ENCODE measurements at places on chromosomes 11 and 22.

DNA sequence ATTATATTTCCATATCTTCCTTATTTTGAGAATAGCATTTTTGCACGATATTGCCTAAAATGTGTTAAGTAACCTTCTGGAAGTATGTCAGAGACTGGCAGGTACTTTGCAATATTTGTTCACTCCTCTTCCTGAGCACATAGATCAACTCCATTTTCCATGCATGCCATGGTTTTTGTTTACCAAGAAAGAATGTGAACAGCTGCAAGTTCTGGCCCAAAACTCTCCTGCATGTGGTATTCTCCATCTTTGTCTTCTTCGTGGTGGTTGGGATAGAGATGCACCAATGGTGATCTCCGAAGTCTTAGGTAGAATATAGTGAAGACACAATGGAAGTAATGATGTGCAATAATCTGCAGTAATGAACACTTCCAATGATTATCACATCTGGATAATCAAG lies 2241.0 kb upstream of the RAG2 start:
- DNase-seq: no peak

DNA sequence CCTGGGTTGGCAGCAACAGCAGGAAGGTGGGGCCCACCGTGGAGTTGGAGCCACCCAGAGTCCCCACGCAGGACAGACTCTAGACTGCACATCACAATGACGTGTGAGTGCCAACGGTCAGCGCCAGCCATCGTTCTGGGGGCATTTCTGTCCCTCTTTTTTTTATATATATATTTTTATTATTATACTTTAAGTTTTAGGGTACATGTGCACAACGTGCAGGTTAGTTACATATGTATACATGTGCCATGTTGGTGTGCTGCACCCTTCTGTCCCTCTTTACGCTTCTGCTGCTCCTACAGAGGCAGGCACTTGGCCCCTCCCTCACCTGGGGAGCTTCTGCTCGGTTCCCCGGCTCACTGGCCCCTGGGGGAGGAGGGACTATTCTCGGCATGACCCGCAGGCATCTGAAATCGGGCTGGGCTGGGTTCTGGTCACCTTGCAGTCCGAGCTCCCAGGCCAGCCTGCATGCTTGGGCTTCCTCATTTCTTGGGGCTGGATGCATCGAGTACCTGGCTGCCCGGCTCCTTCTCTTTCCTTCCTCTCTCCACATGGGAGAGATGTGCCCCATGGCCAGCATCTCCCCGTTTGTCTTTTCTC lies 787.4 kb downstream of the TBC1D22A start:
- DNase-seq: no peak

DNA sequence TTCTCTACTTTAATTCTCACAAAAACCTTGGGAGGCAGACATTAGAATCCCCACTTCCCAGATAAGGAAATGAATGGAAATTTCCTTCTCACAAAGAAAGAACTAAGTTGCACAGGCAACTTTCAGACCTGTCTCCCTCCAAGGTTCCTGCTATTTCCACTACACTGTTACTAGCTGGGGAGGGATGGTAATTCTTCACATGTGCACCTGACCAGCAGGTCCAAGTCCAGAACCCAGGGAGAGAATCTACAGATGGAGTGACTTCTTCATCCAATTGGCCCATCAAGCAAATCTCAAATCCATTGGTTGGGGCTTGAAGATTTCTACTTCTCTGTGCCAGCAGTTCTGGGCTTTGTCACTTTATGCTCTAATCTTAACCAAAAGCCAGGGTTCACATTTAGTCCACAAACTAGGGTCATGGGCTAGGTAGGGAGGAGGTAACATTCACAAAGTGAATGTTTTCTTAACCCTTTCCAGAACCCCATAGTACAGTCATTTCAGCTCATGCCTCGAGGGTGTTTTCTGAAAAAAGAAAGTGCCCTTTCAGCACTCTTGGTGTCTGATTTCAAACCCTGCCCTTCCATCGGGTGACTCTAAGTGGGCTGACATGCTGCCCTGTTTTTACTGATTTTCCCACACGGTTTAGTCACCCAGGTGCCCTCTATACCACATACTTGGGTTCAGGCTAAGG lies 2.7 kb downstream of the POU2AF1 start:
- DNase-seq: no peak

- no peak for DNase-seq
Measured at GRCh38 chr11:5807580-5807979, 1.1 kb upstream of the OR52N2 start.

DNA sequence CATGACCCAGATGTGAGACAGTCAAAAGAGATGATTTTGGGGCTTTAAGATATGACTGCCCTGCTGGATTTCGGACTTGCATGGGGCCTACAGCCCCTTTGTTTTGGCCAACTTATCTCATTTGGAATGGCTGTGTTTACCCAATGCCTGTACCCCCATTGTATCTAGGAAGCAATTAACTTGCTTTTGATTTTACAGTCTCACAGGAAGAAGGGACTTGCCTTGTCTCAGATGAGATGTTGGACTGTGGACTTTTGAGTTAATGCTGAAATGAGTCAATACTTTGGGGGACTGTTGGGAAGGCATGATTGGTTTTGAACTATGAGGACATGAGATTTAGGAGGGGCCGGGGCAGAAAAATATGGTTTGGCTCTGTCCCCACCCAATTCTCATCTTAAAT lies 88.4 kb downstream of the RSF1 start:
- DNase-seq: no peak

DNA sequence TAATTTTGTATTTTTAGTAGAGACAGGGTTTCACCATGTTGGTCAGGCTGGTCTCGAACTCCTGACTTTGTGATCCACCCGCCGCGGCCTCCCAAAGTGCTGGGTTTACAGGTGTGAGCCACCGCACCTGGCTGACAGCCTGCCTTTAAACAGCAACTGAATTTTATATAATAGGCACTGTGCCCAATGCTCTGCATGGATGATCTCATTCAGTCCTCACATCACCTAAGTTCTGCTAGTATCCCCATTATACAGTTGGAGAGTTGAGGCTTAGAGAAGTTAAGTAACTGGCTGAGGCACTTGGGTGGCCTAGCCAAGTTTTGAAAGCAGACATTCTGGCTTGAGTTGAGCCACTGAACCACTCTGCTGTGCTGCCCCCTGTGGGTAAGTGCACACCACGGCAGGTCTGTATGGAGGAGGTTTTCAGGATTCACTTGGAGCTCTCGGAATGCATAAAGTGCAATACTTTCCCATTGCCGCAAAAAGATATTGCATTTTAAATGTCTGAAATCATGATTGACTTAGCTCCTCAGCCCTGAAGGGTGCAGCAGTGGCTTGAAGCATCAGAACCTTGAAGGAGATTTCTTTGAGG lies 112.4 kb downstream of the LDLRAD3 start:
- DNase-seq: no peak

GRCh38 chr22:25160120-25160996 lies 39.3 kb upstream of the CRYBB3 start:
- no peak for DNase-seq

GRCh38 chr22:19845054-19845722 lies 9.5 kb downstream of the GNB1L start:
- DNase-seq: no peak

DNA sequence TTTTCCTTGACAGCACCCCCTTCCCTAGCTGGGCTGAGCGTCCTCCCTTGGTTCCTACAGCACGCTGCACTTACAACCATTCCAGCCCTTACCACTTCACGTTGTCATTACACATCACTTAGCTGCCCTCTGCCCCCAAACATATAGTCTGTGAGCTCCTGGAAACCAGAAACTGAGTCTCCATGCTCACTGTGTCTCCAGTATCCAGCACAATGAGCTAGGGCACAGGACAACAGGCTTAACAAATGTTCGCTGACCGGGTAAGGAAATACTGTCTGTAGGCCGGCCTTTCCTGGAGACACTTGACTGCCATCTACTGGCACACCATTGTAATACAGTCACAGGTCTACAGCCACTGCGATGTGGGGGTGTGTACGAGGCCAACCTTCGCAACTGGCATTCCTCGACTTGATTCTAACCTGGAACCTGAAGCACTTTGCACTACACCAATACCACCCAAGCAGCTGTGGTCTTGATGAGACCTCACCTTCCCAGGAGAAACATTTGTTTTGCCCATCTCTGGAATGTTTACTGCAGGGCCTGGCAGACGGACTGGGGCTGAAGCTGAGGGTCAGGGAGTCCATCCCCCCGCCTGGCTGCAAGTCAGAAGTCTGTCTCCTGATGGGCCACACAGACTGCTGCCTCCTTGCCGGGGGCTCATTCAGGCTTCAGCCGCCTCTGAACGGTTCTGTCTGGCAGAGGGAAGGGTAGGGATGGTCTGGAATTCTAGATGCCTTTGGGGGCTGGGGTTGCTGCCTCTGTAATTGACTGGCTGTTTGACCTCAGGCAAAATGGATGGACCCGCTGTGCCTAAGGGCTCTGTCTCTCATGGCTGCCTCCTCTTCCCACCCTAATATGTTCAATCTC lies 72.0 kb downstream of the SYN3 start:
- DNase-seq: no peak

GRCh38 chr11:112042161-112042960 lies 17.2 kb downstream of the DLAT start:
- no peak for DNase-seq

DNA sequence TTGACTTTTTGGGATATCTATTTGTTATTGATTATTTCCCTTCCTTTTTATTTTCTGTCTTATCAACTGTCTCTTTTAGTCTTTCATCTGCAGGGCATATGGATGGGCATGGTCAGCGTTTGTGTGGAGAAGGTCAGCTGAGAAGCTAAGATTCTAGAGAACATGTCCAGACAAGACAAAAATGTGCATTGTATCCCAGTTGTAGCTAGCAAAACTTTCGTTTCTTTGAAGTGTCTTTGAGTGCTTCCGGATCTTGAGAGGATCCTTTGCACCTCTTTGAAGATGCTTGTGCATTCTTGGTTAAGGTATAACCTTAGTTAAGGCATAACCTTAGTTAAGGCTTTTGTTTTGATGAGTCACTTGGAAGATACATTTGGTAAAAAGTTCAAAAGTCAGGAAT lies 329.9 kb upstream of the LRRC4C start:
- no peak for DNase-seq

DNA sequence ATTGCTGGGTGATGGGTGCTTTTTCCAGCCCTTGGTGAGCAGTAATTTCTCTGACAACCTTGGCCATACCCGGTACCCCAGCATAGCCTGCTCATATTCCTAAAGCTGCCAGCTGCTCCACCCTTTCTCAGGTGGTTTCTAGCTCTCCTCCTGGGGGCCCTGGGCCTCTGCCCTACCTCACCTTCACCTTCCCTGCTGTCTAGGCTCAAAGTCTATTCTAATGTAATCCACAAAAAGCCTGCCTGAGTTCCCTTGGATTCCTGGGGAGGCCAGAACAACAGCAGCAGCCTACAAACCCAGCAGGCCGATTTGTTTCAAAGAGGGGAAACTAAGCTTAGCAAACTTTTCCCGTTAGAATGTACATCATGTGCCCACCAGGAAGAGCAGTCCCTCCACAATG lies 117.6 kb downstream of the DSCAML1 start:
- DNase-seq: no peak

DNA sequence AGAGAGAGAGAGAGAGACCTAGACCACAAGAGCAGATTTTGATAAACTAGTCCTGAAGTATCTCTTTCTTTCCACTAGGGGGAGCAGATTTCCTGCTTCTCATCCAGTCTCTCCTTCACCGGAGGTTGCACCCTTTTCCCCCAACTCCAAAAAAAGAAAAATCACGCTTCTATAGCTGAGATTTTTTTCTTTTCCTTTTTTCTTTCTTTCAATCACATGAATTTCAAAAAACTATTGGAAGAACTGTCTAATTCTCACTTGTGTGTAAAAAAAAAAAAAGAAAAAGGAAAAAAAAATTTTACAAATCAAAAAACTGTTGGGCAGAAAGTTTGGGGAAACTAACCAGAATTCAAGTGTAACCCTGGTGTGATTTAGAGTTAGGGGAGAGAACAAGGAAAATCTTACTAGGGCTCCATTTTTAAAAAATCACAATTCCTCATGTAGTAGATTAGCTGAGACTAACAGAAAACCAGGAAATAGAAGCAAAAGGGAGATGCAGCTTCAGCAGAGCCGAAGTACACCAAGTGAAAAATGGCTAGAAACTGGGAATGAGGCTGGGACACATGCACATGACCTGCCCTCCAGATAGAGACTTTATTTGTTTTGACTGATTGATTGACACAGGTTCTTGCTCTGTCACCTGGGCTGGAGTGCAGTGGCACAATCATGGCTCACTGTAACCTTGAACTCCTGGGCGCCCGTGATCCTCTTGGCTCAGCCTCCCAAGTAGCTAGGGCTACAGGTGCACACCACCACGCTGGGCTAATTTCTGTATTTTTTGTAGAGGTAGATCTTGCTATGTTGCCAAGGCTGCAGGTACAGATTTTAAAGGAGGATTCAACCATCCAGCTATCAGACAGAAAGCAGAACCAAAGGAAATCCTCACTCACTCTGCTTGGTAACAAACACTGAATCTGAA lies 27.1 kb downstream of the SDHD start:
- DNase-seq: no peak

- DNase-seq: no peak
Measured at GRCh38 chr11:11227296-11228085, 125.6 kb downstream of the CSNK2A3 start.

- no peak for DNase-seq
Measured at GRCh38 chr11:16195651-16196050, 160.7 kb downstream of the SOX6 start.

GRCh38 chr22:22171357-22172218 lies 73.0 kb upstream of the VPREB1 start:
- no peak for DNase-seq

GRCh38 chr11:62353841-62354240 lies 16.6 kb downstream of the ASRGL1 start:
- no peak for DNase-seq

DNA sequence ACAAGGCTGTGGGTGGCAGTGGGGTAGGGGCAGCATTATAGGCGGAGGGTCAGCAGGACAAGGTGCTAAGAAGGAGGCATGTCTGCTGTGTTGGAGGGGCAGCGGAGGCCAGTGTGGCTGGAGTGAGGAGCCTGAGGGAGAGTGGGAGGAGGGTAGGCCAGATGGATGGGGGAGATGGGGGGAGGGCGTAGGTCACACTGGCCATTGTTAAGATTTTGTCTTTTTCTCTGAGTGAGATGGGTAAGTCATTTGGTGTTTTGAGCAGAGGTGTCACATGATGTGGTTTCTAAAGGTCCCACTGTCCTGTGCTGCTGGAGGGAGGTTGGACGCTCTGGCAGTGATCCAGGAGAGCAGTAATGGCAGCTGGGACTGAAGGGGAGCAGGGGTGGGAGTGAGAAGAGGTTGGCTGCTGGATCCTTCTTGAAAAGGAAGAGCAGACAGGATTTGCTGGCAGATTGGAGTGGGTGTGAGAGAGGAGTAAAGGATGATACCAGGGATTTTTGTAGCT lies 9.8 kb downstream of the PPP6R3 start:
- DNase-seq: no peak
